Kidney tubule cell (primary cell): ENCODE measurements at places on chromosomes 3 and 15.

- DNase-seq = no peak
These were observed 9.1 kb upstream of the OXTR start for GRCh38 chr3:8778475-8778874.

- no peak for DNase-seq
These were observed 88.5 kb downstream of the MYLK start for GRCh38 chr3:123795471-123796251.

DNA sequence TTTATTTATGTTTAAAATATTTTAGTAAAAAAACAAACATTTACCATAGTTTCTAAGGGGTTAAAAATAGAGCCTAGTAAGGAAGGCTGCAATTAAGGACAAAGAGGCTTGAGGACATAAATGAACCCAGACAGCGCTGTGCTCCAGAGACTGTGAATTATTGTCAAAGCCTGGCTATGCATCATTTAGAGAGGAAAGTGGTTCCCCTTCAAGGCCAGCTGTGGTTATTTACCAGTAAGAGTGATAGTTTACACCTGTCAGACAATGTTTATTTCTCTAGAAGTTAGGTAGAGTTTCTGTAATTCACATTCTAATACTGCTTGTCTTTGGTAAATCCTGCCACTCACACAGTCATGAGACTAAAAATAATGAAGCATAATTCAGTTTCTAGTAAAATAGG is 32.4 kb upstream of the PIK3R4 start:
- DNase-seq = no peak

DNA sequence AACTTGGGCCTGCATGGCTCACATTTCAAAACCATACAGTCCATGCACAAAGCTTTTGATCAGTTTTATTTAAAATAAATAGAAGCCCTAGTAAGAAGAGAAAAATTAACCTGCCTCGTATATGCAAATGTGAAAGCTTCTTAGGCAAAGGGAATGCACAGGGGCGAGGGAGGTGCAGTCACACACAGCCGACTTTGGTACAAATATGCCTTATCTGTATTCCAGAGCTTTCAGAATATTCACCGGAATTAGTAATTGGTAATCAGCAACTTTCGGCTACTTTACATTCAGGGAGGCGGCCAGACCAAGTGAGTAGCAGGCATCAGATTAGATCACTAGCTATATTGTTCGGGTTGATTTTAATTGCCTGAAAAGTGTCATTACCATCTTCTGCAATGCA is 7.5 kb downstream of the CNTN3 start:
- DNase-seq = no peak

- DNase-seq = no peak
These were observed 55.4 kb upstream of the KLF13 start for GRCh38 chr15:31271224-31271635.

DNA sequence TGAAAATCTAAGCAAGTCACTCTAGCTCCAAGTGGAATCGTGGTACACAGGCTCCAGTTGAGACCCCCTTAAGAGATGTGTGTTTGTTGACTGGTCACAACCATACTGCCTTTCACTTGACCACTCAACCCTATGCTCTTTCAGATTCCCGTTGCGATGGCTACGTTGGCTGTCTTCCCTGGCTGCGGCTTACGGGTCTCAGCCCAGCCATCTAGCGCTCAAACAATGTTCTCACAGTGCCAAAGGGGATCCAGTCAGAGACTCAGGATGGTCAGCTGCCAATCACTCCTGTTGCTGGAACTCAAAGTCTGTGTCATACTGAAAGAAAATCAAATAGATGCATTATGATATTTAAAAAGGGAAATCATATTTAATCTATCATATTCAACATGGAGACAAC is 237.6 kb downstream of the ITPR1 start:
- DNase-seq = no peak

DNA sequence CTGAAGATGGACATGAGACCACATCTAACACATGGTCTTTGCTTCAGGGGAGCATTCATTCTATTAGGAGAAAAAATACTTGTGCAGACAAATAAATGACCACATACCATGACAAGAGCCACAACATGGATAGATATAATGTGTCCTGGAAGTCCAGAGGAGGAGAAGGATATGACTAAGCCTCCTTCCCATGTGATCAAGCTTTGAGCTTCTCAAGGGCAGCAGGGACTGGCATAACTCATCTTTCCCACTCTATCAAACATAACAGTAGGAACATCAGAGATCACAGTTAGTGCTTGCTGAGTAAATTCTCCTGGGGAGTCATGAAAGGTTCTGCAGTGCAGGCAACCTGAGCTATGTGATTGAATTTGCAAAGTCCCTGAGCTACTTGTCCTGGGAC is 86.0 kb upstream of the LPP start:
- peak; percentile 82 for DNase-seq

DNA sequence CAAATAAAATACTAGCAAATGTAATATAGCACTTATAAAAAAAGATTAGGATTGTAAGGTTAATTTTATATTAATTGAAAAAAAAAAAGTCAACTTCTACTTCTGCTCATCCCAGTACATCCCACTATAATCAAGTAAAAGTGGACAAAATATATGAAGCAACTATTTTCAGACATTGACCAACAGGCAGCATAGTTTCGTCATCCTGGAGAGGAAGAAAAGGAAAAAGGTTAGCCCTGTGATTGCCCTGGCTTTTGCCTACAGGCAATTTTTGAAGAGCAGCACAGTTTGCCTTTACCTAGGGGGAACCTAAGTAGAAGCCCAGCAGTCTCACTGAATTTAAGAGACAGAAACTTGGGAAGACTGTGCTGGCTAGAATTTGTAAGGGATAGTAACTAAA is 52.2 kb upstream of the ACTC1 start:
- DNase-seq = no peak

DNA sequence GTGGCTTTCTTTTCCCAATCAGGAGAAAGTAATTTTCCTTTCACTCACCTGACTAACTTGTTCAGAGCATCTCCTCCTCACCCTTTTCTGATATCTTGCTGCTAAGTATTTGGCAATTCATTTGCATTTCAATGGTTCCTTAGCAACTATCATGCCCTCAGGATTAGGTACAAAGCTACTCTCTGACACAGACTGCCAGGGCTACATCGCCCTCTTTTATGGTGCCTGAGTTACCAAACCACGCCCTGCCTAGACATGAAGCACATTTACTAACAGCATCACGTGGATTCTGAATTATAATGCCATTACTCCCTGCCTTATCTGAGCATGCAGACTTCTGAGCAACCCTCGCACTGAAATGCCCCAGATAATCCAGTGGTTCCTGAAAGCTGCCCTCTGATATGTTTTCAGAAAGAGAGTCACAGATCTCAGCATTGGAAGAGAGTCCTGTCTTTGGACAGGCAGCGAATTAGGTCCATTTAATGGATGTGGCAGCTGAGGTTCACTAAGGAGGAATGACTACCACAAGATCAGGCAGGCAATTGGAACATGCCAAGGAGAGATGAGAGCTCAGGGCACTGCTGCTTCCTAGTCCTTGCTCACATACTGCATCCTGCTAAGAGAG is 14.5 kb downstream of the EPHB1 start:
- DNase-seq = no peak

DNA sequence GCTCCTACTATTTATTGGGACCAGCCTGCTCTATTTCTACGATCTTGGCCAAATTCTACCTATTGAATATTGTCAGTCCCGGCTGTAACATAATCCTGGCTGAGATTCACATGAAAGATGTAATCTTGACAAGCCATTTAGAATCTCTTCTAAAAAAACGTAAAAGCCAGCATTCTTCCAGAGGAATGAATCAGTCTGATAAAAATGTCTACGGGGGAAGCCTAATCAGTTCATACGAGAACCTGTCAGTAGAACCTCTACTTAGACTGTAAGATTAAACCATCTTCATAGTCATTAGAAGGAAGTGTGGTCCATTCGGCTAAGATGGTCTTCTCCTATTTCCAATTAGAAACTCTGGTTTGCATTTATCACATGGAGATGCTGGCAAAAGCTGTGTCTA is 147.2 kb upstream of the WNT5A start:
- DNase-seq = no peak

DNA sequence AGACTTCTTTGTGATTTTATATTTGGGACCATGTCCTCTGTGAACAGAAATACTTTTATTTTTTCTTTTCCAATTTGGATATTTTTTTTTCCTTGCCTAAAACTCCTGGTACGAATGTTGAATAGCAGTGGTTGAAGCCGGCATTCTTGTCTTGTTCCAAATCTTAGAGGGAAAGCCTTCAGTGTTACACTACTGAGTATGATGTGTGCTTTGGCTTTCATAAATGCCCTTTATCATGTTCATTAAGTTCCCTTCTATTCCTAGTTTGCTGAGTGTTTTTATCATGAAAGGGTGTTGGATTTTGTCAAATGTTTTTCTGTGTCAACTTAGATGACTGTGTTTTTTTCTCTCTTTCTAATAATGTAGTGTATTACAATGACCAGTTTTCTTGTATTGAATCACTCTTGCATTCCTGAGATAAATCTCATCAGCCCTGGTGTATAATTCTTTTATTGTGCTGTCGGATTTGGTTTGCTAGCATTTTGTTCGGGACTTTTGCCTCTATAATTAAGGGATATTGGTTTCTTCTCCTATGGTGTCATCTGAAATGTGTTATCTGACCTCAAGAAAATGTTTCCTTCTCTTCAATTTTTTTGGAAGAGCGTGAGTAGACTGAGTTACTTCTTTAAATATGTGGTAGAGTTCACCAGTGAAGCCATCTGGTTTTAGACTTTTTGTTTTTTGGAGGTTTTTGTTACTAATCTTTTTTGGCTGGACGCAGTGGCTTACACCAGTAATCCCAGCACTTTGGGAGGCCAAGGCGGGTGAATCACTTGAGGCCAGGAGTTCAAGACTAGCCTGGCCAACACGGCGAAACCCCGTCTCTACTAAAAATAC is 33.3 kb downstream of the MAP1A start:
- no peak for DNase-seq

DNA sequence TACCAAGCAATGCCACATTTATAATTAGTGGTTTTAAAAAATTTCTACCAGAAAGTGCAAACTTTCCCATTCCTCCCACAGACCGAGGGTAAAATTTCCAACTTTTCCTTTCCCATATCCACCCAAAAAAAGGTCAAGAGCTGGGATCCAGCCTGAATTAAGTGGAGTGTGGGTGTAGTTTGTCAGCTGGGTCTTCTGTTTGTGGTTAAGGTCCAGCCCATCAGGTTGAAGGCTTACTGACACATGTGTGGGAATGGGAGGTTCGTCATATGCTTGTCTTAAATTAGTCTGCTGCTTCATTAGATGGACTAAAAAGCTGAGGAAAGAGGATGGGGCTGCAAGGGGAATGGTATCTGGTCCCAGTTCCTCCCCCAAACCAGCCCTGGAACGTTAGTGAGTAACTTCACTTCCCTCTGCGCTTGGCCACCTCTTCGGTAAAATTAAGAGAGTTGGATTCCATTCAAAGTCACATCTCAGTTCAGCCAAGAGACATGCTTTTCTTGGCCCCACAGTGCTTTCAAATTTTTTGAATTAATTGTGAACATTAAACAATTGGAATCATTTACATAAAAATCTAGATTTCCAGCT is 59.0 kb upstream of the PLCL2 start:
- DNase-seq = no peak

DNA sequence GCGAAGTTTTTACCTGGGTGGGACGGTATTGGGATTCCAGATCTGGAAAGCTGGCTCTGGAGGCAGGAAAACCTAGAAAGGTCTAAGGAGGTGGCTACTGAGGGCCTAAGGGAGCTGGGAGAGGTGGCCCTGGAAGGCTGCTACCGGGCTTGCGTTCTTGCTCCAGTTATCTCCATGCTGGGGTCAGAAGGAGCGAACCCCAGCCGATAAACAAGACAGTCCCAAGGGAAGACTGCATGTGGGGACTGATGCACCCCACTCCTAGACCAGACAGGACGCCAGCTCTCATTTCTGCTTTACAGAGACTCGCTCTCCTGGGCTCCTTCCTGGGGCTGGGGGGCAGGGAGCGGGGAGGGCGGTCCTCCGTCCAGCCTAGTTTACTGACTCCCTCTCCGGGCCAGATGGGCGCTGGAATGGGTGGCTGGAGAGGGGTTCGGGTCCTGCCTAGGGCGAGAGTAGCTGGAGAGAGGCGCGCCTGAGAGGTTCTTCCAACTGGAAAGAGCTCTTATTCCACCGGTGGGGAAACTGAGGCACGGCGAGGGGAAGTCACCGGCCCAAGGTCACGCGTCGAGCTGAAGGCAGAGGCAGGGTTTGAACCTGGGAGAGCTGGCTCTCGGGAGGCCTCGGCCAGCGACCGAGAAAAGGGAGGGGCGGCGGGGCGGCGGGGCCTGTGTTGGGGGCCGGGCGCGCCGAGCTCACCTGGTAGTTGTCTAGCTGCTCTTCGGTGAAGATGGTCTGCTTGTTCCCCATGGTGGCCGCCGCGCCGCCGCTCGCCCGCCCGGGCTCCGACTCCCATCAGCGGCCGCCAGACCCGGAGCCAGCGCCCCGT is 565 bp downstream of the CIB2 start:
- no peak for DNase-seq

- DNase-seq = no peak
These were observed 75.6 kb downstream of the SAMMSON start for GRCh38 chr3:70075101-70075500.

DNA sequence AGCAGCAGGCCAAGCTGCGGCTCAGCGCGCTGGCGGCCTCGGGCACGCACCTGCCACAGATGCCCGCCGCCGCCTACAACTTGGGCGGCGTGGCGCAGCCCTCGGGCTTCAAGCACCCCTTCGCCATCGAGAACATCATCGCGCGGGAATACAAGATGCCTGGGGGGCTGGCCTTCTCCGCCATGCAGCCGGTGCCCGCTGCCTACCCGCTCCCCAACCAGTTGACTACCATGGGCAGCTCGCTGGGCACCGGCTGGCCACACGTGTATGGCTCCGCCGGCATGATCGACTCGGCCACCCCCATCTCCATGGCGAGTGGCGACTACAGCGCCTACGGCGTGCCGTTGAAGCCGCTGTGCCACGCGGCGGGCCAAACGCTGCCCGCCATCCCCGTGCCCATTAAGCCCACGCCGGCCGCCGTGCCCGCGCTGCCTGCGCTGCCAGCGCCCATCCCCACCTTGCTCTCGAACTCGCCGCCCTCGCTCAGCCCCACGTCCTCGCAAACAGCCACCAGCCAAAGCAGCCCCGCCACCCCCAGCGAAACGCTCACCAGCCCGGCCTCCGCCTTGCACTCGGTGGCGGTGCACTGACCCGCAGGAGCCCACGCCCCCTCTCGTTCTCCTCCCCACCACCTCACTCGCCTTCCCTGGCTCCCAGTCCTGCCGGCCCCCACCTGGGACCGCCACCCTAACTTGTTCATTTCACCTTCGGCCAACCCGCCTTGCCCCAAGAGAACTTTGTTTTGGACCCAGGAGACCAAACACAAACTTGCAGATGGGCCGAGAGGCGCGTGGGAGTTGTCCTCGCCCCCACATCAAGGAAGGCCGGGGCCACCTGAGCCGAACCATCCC is 1.5 kb downstream of the FOXB1 start:
- DNase-seq = no peak
